Activated CD8-positive, alpha-beta memory T cell treated with anti-CD3 and anti-CD28 coated beads for 4 hours (primary cell): ENCODE measurements at places on chromosomes 5 and 9.

GRCh38 chr5:53482717-53483638 is 2.5 kb downstream of the FST start:
- no peak for DNase-seq

DNA sequence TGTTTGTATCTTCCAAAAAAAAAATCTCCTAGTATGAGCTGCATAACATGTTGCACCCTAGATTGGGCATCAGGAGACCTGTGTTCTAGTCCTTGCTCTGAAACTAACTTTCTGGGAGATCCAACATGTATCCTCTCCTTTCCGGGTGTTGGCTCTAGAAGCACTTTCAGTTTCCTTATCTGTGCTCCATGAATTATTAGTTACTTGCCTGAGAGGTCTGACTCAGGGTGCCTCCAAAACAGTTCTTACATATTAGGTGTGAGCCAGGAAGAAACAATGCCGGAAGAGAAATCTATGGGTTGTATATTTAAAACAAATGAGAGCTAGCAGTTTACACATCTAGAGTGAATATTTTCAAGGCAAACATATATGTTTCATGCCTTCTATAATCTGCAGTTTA is 36.7 kb upstream of the SLC36A2 start:
- no peak for DNase-seq

DNA sequence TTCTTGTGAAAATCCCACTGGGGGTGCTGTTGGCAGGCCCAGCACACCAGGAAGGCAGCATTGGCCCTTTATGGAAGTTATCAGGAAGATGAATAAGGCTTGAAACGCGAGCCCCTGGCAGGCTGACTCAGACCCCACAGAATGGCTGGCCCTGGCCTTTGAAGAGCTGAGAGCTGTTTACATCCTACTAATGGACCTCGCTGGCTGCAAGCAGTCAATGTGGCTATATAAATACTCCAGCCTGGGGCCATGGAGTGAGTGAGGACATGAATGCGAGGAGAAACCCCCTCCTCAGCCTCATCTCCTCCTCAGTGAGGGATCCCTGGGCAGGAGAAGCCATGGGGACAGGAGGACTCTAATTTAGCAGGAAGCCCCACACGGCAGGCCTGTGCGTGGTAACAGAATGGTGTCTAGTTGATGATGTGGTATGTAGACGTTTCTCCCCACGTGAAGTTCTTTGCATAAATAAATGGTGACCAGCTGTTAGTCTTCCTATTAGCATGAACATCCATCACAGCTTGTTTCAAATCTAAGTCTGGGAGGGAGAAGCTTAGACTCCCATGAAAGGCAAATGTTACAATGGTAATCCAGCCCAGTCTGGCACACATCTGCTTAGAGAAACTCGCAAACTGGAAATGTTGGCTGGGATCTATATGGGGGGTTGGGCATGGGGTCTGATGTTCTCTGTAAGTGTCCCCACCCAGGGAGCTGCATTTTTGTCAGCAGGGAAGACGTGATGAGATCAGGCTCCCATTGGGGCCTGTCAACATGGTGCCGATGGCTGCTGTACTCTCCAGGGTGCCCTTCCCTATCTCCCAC is 175.1 kb upstream of the PITX1 start:
- DNase-seq = no peak

DNA sequence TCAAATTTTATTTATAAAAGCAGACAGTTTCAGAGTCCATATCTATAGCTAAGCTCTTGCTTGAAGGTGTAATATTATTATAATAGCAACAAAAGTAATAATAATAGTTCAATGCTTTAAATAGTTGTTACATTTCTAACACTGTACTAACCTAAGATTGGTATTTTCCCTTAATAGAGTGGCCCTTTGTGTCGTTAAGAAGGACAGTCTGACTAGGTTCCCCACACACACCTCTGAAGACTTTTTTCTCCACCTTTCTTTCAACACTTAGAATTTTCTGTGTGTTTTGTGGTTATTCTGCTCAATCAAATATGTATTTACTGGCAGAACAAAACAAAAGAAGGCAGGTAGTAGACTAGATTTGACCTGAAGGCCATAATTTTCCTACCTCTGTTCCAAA is 223.2 kb upstream of the ACO1 start:
- DNase-seq = no peak

GRCh38 chr9:101487443-101487840 is 46.2 kb upstream of the RNF20 start:
- no peak for DNase-seq

- no peak for DNase-seq
Observed at GRCh38 chr5:69048230-69048629, 45.6 kb upstream of the SLC30A5 start.

DNA sequence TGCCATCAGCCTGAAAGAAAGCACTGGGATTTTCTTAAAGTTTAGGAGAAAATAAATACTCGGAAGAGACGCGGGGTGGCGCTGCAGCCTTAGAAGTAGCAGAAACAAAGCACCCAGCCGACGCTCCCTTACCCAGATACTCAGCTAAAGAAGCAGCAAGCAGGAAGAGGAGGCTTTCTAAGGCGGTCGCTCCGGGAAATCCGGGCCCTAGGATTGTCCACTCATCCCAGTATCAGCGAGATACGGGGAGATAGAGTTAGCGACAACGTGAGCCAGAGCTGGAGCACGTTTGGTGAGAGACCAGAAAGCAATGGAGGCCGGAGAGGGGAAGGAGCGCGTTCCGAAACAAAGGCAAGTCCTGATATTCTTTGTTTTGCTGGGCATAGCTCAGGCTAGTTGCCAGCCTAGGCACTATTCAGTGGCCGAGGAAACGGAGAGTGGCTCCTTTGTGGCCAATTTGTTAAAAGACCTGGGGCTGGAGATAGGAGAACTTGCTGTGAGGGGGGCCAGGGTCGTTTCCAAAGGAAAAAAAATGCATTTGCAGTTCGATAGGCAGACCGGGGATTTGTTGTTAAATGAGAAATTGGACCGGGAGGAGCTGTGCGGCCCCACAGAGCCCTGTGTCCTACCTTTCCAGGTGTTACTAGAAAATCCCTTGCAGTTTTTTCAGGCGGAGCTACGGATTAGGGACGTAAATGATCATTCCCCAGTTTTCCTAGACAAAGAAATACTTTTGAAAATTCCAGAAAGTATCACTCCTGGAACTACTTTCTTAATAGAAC is at the start of gene PCDHB2:
TSS of gene PCDHB2 (plus strand) at position 135 of the 782 bp plus-strand sequence. CDS start at position 311, 176 bp downstream.
- DNase-seq = no peak

DNA sequence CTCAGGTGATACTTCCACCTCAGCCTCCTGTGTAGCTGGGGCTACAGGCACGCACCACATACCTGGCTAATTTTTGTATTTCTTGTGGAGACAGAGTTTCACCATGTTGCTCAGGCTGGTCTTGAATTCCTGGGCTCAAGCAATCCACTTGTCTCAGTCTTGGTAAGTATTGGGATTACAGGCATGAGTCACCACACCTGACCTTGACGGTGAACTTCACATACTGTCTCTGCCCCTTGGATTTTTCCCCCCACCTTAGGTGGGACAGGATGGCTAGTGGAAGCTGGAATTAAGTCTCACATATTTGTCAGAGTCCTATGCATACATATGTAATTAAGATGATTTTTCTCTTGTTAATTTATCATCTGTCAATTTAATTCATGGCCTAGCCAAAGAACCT is 20.9 kb upstream of the RFK start:
- DNase-seq = no peak

GRCh38 chr9:136327304-136327974 is at the start of gene GPSM1:
Gene GPSM1, plus strand, starts transcription at chr9:136327539. Its CDS starts 157 bp downstream, at chr9:136327696.
- DNase-seq = no peak

DNA sequence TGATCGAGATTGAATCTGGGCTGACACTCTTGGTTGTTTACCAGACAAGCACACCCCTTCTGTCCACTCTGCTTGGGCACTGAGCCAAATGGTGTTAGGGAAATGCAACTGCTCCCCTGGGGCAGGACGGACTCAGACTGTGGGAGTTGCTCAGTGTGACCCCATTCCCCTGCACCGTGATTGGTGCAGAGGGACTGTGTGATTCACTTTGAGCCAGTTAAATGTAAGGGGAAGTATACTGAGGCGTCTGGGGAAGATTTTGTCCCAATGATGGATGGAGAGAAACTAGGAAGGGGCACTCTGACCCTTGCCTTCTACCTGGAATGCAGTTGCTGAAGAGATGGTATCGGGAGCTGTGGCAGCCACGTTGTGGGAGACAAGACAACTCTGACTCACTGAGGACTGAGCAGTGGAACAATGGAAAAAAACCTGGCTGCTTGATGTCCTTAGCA is 196.0 kb upstream of the ANKRD55 start:
- no peak for DNase-seq

DNA sequence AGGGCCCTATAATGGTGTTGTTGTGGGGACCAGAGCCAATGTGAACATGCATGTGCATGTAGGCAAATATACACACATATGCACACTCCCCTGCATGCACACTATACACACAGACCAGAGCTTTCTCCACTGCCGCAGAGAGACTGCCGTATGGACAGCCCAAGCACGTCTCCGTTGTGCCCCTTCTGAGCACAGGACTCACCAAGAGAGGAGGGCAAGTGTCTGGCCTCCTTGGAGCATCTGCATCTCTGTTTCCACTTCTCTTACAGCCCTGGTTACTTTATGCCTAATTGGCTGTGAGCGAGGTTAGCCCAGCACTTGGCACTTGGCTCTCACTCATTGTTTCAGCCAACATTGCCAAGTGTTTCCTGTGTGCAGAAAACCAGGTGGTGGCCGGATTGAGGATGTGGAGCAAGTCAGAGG is 30.4 kb downstream of the CSF2 start:
- DNase-seq = no peak

DNA sequence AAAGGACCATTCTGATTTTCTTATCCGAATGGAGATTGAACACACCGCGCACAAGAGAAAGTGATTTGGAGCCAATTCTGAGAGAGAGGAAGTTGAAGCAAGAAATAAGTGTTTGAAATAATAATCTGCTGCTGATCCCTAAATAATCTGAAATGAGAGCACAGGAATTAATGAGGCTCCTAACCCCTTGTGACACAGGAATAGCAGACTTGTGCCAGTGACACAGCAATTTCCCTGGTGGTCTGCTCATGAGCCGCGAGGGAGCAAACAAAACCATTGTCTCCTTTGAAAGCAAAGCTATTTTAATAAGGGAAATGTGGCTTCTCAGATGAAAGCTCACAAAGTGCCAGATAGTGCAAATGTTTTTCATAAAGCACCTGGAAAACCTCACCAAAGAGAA is 936.1 kb upstream of the WWC1 start:
- no peak for DNase-seq

- DNase-seq = no peak
Observed at GRCh38 chr5:102902135-102902448, 147.0 kb downstream of the PAM start.

GRCh38 chr5:135437796-135438560 is 9.2 kb downstream of the DCANP1 start:
- no peak for DNase-seq

- no peak for DNase-seq
Observed at GRCh38 chr5:174151599-174152181, 106.2 kb downstream of the NSG2 start.

DNA sequence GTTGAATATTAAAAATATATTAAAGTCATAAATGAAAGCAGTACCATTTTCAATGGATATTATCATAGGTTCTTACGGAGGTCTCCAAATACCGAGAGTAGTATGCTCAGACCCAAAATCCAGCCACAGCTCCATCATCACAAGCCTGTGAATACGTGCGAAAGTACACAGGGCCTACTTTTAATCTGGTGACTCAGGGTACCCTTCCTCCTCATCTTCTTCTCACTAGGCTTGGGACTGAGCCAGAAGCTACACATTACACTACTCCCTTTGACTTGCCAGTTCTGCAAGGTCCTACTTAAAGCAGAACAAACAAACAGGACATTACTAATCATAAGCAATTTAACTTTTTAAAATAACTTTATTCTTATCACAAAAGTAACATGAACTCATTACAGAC is 7.6 kb upstream of the RIC1 start:
- DNase-seq = no peak

- DNase-seq = no peak
Observed at GRCh38 chr5:55636683-55637082, 75.4 kb downstream of the SLC38A9 start.

GRCh38 chr9:33946779-33947535 is 101.7 kb downstream of the UBAP2 start:
- DNase-seq = no peak

- no peak for DNase-seq
Observed at GRCh38 chr5:69517763-69518212, 25.2 kb downstream of the OCLN start.

DNA sequence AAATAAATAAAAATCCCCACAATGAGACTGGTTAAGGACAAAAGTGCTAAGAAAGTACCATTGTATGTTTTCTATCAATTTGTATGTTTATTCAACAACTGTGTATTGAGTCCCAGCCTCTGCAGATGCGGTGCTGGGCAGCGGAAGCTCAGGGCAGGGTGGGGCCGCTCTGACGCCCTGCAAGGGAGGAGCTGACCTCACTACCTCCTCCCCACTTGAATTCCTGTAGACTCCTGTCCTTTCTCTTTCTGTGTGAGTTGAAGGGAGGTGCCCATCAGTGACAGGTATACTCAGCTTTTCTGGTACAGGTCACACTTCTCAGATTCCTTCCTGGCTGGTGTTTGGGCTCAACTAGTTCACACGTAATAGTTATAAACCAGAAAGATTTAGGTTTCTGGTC is 27.0 kb downstream of the ANGPTL2 start:
- no peak for DNase-seq

DNA sequence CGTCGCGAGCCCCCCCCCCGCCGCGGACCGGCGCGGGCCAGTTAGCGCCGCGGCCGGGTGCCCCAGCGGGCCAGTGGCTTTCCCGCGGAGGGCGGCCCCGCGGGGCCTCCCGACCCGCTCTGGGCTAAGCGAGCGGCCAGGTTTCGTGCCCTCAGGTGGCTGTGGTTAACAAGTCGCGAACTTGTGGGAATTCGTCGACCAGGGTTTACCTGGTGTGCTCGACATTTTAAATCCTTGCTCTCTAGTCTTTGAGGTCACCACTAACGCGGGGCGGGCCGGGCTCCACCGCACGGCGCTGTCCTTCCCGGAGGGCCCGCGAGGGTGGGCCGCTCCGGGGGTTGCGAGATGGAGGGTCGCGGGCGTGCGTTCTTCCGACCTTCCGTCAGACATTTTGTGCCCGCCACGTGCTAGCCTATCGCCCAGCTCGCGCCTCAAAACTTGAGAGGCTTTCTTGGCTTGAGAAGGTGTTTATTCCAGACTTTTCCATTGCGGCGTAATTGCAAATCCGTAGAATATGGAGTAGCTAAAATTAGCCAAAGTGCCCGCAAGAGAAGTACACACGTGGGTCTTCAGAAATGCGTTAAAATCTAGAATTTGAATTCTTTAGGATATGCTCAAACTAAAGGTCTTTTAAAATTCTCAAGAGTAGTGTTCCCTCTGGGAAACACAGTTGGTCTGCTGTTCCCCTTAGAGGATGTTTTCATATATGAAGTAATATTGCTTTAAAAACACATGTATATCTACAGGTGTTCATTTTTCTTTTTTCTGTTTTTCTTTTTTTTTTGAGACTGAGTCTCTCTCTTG is 2.1 kb downstream of the ANP32B start:
- no peak for DNase-seq

DNA sequence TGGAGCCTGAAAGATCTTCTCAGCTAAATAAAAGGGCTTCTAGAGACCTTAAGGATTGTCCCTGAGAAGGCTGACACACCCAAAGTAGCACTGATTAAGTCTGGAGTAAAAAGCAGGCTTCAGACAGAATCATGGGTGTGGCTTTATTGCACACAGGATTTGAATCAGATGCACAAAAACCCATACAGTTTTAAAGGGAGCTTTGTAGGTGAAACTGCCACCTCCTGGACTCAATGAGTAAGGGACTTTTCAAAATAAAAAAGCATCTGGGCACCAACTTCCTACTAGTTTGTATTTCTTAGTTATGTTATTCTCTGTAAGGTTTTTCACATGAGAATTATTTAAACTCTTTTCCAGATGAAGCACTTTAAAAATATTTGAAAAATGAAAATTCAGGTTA is 129.4 kb downstream of the EDIL3 start:
- DNase-seq = no peak
